H1 (cell line): ENCODE measurements at places on chromosomes 6 and 20. TPM values are rescaled to one million over a fixed set of nuclear protein-coding genes. Genes with fewer than 3 reads are reported as not detected.

Gene PDE10A
- total RNA-seq, result 2.4 and 2.6 TPM in 2 replicates

Gene FHL5
- total RNA-seq, result not detected in 2 replicates

Gene FIG4
- total RNA-seq, result 21.3 and 21.9 TPM in 2 replicates

GRCh38 chr20:29741594-29741893 is 1515.9 kb upstream of the DEFB115 start:
- H3K4me3 ChIP-seq, result no peak overlapping the region
- H3K4me1 ChIP-seq, result no peaks in the 10 kb centered on the region
- no peak for DNase-seq
- H3K36me3 ChIP-seq, result no peaks in the 10 kb centered on the region; the same call in 1 of the 2 replicates
- no peak overlapping the region for H3K27ac ChIP-seq
- H3K27me3 ChIP-seq, result no peaks in the 10 kb centered on the region

DNA sequence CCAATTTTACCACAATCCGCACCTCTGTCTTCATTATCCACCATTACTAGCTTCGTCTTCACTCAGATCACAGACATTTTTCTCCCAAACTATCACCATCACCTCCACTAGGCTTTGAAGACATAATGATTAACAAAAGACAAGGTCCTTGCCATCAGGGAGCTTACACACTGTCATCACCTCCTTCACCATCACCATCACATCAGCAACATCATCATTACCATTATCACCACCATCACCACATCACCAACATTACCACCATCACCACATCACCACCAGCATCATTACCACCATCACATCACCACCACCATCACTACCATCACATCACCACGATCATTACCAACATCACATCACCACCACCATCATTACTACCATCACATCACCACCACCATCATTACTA is 4.4 kb upstream of the SLC22A7 start:
- DNase-seq, result no peak
- no peaks in the 10 kb centered on the region for H3K36me3 ChIP-seq
- H3K4me3 ChIP-seq, result no peak overlapping the region
- no peaks in the 10 kb centered on the region for H3K4me1 ChIP-seq
- no peaks in the 10 kb centered on the region; the same call in 1 of the 2 replicates for H3K27me3 ChIP-seq

DNA sequence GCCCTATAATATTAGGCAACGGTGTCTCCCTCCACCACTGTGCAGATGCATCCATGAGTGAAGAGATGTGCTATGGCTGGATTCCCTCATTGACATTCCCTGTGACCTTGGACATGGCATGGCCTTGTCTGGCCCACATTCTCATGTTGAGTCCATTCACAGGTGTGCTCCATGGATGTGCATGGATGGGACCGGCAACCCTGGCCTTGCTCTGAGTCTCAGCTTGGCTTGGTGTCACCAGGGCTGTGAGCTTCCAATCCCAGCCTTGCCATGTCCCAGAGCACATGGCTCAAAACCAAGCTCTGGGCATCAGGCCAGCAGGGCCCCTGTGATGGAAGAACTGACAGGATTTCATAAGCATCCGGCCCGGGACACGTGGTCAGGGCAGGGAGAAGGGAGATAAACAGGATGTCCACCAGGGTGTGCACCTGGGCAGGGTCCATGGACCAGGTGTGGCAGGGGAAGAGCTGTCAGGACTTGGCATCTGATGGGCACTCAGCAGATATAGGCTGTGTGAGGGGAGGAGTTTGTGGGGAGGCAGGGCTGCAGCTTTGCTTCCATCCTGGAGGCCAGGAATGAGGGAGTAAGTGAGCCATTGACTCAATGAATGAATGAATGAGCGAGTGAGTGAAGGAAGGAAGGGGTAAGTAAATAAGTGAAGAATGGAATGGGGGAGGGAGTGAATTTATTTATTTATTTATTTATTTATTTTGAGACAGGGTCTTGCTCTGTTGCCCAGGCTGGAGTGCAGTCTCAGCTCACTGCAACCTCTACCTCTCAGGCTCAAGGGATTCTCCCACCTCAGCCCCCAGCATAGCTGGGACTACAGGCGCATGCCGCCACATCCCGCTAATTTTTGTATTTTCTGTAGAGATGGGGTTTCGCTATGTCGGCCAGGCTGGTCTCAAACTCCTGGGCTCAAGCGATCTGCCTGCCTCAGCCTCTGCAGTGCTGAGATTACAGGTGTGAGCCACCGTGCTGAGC is 15.7 kb downstream of the NRSN2 start:
- no peaks in the 10 kb centered on the region for H3K36me3 ChIP-seq
- no peaks in the 10 kb centered on the region for H3K27me3 ChIP-seq
- no peak overlapping the region for H3K27ac ChIP-seq
- DNase-seq, result no peak

- no peak overlapping the region for H3K4me3 ChIP-seq
- peaks cover 1% of the 10 kb centered on the region; the same call in 1 of the 2 replicates for H3K4me1 ChIP-seq
- H3K36me3 ChIP-seq, result peaks cover 26% of the 10 kb centered on the region; the same call in 1 of the 2 replicates
- H3K27ac ChIP-seq, result no peak overlapping the region
Observed at GRCh38 chr6:31689249-31690110, 8.6 kb upstream of the LY6G5C start.

Gene SIGLEC1
- not detected in 2 replicates for total RNA-seq

- no peaks in the 10 kb centered on the region for H3K4me1 ChIP-seq
- no peaks in the 10 kb centered on the region for H3K27me3 ChIP-seq
- no peak for DNase-seq
- H3K27ac ChIP-seq, result no peak overlapping the region
- H3K36me3 ChIP-seq, result no peaks in the 10 kb centered on the region
- H3K4me3 ChIP-seq, result no peak overlapping the region
Observed at GRCh38 chr6:132725947-132726607, 12.2 kb upstream of the VNN1 start.

Gene GCNT2
- total RNA-seq, result 52.5 and 54.3 TPM in 2 replicates

- DNase-seq, result no peak
- no peaks in the 10 kb centered on the region for H3K27me3 ChIP-seq
- no peaks in the 10 kb centered on the region for H3K4me1 ChIP-seq
Observed at GRCh38 chr6:153312634-153313033, 181.6 kb upstream of the RGS17 start.

DNA sequence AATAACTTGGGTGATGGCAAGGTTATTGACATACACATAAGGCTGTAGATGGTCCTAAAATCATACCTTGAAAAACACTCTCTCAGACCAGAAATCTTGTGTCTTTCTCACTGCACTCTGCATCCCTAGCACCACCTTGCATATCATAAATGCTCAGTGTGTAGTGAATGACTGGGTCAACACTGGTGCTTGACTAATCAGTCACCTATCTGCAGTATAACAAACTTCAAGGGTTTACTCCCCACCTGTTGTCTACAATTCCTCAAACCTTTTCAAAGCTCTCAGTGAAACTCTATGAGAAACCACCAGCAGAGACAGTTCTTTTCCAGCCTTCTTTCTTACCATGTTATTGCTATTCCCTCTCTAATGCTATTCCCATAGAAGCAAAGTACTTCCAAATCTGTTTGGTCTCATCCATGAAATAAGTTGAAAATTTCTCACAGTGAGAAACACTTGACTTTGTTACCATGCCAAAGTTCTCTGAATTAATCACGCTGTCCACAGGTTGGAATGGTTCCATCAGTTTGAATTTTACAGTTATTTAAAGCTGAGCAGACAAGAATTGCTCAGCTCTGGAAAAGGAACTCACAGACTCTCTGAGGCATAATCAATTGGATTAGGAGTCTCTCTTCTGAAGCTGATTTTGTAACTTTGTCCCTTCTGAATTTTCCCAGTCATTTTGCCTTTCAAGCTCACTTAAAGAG is 104.8 kb upstream of the EYA4 start:
- H3K27me3 ChIP-seq, result no peaks in the 10 kb centered on the region
- no peak overlapping the region for H3K4me3 ChIP-seq
- no peaks in the 10 kb centered on the region for H3K4me1 ChIP-seq
- no peak for DNase-seq
- no peaks in the 10 kb centered on the region for H3K36me3 ChIP-seq
